ENCODE measurements at places on chromosomes 4 and X. TPM values are rescaled to one million over a fixed set of nuclear protein-coding genes. Genes with fewer than 3 reads are reported as not detected.

The S100P gene
- total RNA-seq = not detected

The FAM13A gene
- total RNA-seq = 27.6 TPM

The SLC25A53 gene
- total RNA-seq = 9.1 TPM

The LDOC1 gene
- total RNA-seq = 8.4 TPM

The BEX2 gene
- 0.18 TPM for total RNA-seq

The F8A3 gene
- total RNA-seq = 0.78 TPM

The TCEAL6 gene
- total RNA-seq = not detected

The DOK7 gene
- total RNA-seq = 0.32 TPM

The SLC6A14 gene
- total RNA-seq = not detected

The ENAM gene
- total RNA-seq = not detected

The NPY5R gene
- total RNA-seq = not detected

The AVPR2 gene
- not detected for total RNA-seq

The DGKK gene
- not detected for total RNA-seq

The LIMCH1 gene
- 151 TPM for total RNA-seq

The ZDHHC15 gene
- not detected for total RNA-seq

The HTN1 gene
- total RNA-seq = not detected
